T-helper 2 cell treated with Interferon-gamma antibody and Interleukin-4, amounts not matched to agents 5 μg/mL and 100 μg/mL, for 36 hours (primary cell): ENCODE measurements at places on chromosomes 12 and 14.

DNA sequence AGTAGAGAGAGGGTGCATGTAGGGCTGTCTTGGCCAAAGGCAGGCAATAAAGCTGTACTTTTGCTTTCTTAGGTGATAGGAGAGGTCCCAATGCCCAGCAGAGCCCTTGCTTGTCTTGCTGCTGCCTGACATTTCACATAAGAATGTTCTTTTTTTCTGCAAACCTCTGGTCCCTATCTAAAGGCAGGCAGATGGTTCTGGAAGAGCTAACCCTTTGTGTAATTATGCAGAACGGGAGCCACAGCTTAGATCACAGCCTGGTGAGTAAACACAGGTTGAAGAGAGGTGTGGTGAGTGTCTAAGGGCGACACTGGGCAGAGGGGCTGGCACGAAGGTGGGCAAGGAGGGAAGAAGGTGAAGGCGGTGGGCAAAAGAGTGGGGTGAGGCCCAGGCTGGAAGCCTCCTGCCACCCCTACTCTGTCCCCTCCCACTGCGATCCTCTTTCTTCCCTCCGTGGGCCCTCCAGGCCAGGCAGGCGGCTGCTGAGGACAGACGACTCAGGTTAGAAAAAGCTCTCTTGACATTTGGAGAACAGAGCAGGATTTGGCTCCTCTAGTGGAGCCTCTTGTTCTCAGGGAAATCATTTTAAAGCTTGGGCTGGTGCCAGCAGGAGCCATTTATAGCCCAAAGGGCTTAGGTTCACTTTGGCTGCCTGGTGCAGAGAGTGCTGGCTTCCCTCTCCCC is 42.8 kb downstream of the PRMT8 start:
- DNase-seq, result no peak

GRCh38 chr12:114668151-114668885 is 15.7 kb downstream of the TBX3 start:
- DNase-seq, result peak; percentile 10

DNA sequence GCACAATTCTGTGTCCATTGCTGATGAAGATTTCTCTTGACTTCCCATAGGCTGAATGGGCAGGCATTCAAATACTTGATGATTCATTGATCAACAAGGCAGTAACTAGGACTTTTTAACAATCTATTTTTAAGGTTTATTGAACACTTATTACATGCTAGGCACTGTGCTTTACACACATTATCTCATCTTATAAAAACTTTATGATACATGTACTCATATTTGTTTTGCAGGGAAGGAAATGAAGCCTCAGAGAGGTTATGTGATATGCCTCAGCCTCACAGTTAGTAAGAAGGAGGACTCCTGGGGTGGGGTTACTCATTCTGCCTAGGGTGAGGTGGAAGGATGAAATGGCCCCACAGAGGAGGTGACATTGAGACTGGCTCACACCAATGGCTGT is 12.9 kb upstream of the EMP1 start:
- DNase-seq, result no peak

DNA sequence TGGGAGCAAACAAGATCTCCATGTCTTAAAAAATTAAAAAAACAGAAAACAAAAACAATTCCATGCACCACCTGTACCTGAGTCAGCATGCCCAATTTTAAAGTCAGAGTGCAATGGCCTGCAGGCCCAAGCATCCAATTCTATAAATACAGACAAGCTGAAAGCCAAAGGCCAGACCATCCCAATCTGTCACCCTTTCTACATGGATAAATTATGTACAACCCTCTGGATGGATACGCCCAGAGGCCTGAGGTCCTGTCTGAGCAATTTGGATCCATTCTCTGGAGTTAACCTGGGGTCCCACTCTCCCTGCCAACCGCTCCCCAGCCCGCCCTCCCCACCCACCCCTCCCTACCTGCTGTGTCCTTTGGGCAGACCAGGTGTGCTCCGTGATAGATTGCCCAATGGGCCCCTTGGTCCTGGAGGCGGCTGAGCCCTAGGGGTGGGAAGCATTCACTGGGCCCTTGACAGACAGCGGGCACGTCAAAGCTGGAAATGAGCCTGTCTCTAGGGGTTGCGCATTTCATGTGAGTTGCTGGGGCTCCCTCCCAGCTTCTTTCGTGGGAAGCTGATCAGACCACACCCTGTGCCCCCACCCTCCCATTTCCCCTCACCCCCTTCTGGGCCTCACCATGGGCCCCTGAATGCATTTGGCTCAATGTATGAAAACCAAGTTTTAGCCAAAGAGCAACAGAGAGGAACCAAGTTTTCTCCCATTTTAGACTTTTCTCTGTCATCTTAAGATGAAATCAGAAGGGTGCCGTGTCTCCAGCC is 171.3 kb downstream of the BCL11B start:
- DNase-seq, result no peak

DNA sequence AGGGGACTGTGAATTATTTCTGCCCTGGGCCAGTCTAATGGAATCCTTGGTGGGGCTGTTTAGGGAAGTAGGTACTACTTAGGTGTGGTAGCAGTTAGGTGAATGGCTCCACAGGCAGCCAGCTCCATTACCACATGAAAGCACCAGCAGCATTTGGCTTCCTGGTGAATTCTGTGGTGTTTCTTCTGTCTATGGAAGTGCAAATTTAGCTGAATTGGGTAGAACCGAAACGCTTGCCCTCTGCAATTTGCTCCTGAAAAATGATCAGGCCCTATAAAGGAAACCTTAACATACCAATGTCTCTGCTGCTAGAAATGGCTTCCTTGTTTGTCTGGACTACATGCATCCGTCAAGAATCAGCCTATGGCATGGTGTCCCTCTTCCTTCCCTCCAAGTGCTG is 16.4 kb downstream of the FLRT2 start:
- DNase-seq, result no peak

DNA sequence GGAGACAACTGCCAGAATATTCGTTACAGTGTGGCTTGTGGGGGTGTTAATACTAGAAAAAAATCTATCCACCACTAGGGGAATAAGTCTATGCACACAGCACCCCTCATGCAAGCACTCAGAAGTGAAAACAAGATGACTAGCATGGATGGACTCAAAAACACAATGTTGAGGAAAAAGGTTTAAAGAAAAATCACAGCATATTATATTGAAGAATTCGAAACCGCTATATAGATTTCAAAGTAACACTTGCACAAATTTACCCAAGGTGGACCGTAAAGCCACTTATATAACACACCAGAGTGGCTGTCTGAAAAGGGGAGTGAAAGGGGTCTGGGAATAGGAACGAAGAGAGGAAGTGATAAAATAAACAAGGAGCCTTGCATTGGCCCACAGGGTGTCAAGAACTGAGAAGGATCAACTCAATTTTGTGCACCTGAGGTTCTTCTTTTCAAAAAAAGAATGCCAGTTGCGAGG is 544 bp downstream of the ABCD4 start:
- peak; percentile 6 for DNase-seq

GRCh38 chr12:109540526-109541412 is 32.5 kb downstream of the MMAB start:
- DNase-seq, result no peak

DNA sequence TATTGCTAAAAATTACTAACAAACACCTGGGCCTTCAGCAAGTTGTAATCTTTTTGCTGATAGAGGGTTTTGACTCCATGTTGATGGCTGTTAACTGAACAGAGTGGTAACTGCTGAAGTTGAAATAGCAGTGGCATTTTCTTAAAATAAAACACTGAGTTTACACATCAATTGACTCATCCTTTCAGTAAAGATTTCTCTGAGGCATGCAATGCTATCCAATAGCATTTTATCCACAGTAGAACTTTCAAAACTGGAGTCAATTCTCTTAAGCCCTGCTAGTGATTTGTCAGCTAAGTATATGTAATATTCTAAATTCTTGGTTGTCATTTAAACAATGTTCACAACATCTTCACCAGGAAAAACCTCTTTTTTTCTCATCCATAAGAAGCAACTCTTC is 59.5 kb downstream of the CMAS start:
- DNase-seq, result no peak
